Activated CD8-positive, alpha-beta T cell treated with anti-CD3 and anti-CD28 coated beads for 36 hours (primary cell): ENCODE measurements at places on chromosomes 11 and 22. TPM values are rescaled to one million over a fixed set of nuclear protein-coding genes. Genes with fewer than 3 reads are reported as not detected.

Gene XRRA1
- 19.3 TPM for total RNA-seq

DNA sequence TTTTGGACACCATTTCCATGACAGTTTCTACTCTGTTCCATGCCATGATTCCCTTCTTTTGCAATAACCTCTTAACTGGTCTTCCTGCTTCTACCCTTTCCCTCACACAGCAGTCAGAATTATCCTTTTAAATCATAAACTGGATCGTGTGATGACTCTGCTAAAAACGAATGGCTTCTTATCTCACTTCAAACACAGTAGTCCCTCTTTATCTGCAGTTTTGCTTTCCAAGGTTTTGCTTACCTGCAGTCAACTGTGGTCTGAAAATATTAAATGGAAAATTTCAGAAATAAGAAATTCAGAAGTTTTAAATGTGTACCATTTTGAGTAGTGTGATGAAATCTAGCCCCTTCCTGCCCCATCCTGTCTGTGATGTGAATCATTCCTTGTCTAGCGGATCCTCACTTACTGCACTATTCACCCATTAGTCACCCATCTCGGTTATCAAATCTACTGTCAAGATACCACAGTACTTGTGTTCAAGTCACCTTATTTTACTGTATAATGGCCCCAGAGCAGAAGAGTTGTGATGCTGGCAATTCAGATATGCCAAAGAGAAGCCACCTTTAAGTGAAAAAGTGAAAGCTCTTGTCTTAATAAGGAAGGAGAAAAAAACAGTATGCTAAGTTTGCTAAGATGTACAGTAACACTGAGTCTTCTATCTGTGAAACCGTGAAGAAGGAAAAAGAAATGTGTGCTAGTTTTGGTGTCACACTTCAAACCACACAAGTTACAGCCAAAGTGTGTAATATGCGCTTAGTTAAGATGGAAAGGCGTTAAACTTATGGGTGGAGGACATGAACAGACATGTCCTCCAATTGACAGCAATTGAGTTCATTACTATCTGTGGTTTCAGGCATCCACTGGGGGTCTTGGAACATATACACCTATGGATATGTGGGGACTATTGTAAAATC is 283.0 kb downstream of the DDX10 start:
- no peak for DNase-seq

DNA sequence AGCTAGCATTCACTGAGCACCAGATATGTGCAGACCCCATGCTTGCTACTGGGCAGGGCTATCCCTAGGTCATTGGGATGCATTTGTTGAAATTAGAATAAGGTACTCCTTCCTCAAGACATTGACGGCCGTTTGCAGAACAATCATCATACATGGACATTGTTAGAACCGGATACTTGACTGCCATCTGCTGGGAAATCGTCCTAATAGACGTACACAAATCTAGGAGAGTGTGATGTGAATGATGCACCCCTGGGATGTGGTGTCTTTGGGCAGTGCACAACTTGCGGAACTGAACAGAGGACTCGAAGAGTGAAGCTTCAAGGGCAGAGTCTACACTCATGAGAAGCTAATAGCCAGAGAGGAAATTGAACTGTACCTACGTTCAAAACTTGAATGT is 35.9 kb downstream of the MYO18B start:
- DNase-seq: peak; percentile 37

Gene CCDC188
- total RNA-seq: not detected

GRCh38 chr11:132114185-132114584 is 743.8 kb downstream of the NTM start:
- DNase-seq: peak; percentile 15
